ENCODE measurements at places on chromosomes 11 and 22.

DNA sequence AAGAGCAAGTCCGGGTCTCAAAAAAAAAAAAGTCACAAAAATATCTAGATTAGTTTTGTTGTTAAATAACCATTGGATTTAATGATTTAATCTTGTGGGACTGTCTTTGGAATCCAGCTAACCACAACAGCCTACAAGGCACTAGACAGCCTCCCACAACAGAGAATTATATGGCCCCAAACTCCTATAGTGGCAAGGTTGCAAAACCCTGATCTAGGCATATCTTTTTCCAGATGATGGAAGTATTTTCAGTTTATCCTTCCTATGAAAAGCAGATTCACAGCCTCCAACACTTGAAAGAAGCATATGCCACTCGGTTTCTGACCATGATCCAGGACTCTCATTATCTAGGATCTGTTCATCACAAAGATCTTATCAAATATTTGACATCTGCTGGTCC, 5.4 kb upstream of the C11orf87 start:
- no peak for DNase-seq

DNA sequence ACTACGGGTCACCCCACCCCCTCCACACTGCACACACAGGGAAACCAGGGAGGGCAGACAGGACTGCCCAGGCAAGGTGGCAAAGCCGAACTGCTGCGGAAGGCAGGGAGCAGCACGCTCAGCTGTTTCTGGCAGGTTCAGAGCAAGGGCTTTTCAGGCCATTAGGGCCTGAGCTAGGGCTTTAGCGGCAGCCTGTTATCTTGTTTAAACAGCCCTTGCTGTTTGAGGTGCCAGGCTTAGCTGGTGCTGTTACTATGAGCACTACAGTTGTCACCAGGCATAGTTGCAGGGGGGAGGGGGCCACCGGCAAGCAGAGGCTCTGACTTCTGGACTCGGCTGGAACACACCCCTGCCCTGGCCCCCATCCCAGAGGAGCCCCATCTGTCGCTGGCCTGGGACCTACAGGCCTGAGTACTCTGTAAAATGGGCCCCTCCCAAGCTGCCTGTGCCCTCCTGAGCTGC, 34.9 kb downstream of the RSPH14 start:
- no peak for DNase-seq

GRCh38 chr22:43869799-43870198, 7.5 kb upstream of the SULT4A1 start:
- DNase-seq: no peak

DNA sequence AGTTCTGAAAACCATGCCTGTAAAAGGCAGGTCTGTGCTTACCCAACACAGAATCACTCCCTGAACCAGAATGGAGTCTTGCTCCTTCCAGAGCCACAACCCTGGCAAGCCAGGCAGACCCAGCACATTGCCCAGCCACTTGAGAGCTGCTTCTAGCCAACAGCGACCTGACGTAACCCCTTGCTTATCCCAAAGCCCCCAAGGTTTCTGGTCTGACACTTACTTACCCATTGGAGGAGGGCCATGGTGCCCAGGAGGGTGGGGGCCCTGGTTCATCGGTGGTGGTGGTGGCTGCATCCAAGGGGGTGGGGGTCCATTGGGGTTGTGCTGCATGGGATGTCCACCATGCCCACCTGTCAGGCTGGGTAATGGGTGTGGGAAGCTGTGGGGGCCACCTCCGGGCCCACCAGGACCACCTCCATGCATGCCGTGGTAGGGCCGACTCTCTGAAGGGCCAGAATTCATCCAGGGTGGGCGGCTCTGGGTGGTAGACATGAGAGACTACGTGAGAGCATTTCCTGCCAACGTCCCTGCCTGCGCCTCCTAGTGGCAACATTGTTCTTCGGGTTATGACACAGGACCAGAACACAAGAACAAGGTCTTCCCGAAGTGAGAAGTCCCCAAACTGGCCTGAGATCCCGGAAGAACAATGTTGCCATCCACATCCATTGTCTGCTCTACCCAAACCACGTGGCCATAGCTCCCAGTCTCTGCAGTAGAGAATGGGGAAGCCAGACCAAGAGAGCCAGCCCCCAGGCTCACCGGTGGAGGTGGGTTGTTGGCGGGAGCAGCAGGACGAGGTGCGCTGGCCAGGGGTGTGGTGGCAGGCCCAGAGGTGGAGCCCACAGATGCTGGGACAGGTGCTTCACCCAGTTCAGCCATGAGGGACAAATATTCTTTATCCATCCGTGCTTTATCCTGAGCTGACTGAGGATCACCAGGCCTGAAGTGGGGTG, 7.8 kb upstream of the PYGM start:
- DNase-seq: peak; percentile 79

Data from activated CD4-positive, alpha-beta T cell treated with anti-CD3 and anti-CD28 coated beads for 24 hours (primary cell).